Ascending aorta (tissue), 2 donors: ENCODE measurements at places on chromosomes 1 and 21.
A peak's percentile ranks its signal among the peaks of the same experiment; 100 is the strongest.

DNA sequence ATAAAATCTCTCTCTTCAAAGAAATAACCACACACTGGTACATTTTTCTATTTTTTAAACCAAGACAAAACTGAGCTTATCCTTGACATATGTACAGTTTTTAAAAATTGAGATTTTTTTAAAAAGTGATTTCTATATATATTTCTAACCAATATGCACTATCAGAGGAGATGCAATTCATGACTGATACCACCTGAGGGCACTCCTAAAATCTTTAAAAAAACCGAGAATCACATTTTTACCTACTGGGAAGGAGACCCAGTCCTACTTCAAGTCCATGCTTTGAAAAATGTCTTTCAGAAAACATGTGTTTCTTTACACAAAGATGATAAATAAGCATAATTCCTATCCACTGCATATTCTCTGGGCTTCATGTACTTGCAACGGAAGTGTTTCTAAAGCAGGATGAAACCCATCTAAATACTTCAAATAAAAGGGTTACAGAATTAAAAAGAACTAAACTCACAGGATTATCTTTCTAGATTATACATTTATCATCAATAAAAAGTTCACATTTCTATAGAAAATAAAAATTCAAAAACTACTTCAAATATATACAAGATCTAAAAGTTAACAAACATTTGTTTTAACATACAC lies 98.6 kb downstream of the ENAH start:
- no peak for DNase-seq

- peak; percentile 80 for DNase-seq
These were observed at the start of gene PLEKHO1 for GRCh38 chr1:150149271-150150132. TSS of gene PLEKHO1 (plus strand) at chr1:150149916. CDS start at chr1:150150258, 342 bp downstream.

- no peak for DNase-seq
These were observed 5.7 kb downstream of the GPR88 start for GRCh38 chr1:100543640-100544039.

DNA sequence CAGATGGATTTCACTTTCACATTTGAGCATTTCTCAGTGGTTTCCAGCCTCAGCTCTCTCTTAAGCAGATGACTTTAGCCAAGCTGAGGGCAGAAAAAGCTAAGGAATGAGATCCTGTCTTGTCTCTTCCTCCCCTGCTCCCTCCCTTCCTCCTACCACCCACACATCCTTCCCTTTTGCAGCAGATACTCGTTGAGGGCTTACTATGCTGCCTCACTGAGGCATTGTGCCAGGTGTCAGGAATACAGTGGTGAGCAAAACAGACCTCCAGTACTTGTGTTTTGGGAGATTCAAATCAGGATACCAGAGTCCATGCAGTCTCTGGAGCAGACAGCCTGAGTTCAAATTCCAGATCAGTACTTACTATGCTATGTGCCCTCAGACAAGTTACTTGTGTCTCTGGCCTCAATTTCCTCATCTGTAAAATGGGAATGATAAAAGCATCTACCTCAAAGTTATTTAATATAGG lies 43.2 kb downstream of the KIF26B start:
- DNase-seq, result no peak

DNA sequence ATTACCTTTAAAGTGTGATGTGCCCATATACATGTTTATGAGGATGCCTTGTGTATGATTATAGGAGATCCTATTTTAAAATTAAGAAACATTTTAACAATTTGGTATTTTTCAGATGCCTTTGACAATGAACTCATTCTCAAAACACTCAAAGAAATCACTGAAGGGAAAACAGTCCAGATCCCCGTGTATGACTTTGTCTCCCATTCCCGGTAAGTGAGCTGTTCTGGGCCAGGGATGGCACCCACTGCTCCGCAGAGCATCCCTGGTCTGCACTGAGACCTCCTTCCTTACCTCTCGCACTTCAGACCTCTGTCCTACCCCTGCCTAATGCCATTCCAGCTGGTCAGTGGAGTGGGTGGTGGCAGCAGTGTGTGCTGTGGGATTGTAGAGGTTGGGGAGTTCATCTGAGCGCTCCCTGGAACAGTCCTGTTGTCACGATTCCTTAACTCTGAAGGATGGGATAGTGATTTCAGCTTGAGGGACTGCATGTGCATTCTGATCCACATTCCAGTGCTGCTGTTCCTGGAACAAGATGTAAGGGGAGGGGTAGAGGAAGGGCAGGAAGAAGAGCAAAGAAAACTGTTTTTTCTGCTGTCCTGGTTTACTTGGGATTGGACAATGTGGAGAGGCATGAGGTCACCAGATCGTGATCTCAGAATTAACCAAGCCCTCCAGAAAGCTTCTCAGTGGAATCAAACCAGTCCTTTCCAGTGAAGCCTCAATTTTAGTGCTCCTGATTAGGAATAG lies 63.9 kb downstream of the UCK2 start:
- DNase-seq, result no peak

- no peak for DNase-seq
These were observed 436.4 kb downstream of the DISC1 start for GRCh38 chr1:232062967-232063366.

DNA sequence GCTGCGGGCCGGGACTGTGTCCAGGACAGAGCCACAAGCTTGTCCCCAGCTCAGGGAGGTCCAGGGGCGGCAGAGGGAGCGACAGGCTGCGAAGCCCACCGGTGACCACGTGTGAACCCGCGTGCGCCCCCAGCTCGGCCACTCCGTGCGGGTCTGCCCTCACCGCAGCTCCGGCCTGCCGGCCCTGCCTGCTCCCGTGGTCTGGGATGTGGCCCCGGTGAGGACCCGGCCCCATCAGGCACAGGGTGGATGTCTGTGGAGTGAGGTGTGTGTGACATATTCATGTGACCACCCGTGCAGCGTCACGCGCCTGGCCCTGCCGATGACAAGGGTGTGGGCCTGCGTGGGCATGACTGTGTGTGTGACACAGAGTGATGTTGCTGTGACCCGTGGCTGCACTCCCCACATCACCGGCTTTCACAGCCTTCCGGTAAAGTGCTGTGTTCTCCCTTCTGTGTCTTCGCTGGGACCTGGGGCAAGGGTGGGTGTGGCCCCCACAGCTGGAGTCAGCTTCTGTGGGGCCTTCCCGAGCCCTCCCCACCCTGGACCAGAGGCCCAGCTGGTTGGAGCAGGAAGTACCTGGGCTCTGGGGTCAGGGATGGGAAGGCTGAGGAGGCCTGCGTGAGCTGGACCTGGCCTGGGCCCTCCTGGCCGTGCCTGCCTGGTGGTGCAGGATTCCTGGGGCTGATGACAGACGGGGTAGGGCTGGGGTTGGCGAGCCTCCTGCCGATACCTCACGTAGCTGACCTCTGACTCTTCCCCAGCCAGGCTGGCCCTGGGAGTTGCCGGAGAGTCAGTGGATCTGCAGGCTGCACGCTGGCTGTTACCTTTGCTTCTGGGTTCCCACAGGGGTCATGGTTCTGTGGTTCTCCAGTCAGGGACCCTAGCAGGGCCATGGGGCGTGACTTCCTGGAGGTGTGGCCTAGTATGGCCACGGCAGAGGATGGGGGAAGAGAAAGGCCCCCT lies 4.1 kb downstream of the RNF223 start:
- no peak for DNase-seq

GRCh38 chr1:9665193-9665592 lies 13.7 kb downstream of the PIK3CD start:
- no peak for DNase-seq

DNA sequence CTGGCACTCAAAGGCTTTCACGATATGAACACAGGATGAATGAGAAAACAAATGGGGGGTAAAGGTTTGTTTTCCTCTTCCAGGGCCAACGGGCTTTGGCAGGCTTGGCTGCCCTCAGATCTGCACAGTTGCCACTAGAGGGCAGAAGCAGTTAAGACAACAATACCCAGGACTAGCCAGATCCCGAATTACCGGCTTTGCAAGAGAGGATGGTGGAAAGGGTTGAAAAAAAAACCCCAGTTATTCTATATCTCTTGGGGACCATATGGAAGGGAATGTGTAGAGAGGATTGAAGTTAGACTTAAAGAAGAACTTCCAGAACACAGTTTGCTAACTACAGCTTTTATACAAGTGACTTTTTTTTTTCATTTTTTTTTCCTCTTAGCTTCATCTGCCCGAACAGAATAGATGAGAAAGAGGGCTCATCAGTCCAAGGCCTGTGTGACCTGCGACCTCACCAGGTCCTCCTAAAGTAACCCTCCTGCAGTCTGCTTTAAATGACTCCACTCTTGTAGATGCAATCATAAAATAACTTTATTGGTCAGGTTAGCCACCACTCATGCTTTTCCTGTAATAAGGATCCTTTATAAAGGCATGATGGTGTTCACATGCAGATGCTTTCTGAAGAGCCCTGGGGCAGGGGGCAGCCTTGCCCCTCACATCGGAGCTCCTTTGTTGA lies 10.7 kb downstream of the FMOD start:
- no peak for DNase-seq

DNA sequence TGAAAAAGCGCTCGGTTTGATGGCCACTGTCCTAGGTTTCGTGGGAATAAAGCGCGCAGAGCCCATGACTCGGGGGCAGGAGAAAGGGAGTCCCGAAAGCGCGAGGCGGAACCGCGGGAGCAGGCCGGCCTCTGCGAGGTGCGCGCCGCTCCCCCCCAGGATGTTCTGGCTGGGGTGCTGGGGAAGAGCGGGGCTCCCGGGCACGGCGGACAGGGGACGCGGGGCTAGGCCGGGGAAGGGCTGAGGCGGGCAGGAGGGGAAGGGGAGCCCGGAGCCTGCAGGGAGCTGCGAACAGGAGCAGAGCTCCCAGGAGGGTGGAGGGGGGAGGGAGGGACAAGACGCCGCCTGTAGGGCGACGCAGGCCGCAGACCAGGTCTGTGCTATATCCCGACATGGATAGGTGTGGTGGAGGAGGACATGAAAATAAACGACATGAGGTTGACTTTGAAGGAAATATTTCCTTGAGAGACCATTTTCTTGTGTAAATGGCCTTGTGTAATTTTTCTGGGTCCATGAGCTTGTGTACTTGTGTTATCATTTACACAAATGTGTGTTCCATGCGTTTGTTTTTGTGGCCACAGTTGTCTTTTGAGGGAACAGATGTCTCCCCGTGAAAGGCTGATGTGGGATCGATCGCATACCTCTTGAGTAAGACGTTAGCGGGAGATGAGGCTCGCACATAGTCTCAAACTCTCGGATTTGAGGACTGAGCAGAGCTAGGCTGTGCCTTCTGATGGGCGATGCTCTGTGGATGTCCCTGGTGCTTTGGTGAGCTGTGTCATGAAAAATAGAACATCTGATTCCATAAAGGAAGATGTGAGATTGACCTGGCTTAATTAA lies 1.3 kb downstream of the PCNT start:
- no peak for DNase-seq

GRCh38 chr1:66265796-66266195 lies 268.2 kb upstream of the SGIP1 start:
- DNase-seq, result no peak

DNA sequence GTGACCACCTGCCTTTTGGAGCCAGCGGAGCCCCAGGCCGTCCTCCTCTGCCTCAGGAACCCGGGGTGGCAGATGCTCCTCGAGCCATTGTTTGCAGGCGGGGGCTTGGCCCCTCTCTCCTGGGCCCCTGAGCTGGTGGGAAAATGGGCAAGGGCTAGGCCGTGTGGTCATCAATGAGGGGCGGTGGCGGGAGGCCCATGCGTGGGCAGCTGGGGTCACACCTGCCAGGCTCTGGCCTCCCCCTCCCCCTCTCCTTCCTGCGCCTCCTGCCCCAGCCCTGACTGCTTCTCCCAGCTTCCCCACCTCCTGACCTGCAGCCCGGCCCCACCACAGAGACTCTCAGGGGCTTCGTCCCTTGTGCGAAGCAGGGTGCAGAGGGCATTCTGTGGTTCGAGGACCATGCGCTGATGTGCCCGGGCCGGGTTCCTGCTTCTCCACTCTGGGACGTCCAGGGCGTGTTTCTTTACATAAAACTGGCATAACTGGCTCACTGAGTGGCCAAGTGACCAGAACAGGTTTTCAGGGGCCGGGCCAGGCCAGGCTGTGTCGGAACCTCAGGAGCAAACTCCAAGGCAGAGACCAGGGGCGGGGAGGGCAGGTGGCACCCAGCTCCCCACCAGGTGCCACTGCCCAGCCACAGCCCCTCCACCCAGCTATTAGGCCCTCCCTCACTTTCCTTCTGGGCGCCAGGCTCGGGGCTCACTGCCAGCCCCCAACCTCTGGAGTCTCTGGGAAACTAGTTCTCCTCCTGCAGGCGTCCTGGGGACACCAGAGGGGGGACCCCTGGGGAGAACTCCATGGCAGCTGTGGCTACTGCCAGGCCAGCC lies 9.3 kb downstream of the SAMD11 start:
- DNase-seq, result no peak

DNA sequence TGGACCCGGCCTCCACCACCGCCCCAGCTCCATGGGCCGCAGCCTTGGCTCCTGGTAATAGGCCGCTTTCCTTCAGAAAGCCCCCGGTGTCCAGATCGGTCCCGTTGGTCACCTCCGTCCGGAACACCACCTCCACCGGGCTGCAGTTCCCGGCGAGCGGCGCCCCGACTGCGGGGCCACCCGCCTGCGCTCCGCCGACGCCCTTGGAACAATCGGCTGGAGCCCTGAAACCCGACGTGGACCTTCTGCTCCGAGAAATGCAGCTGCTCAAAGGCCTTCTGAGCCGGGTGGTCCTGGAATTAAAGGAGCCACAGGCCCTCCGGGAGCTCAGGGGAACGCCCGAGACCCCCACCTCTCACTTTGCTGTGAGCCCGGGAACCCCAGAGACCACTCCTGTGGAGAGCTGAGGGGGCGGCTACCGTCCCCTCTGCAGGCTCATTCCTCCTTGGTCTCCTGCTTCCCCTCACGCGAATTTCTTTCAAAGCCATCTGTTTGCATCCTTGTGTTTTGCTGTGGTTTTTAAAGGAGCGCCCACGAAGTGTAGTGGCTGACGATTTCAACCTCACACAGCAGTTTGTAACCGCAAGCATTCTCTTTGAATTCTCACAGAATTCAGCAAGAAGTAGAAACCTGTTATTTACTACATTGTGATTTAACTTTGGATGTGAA lies 6.0 kb downstream of the FCRLB start:
- no peak for DNase-seq
